ENCODE measurements at places on chromosomes 7 and 10.

- peak; percentile 88 for DNase-seq
These were observed 4.1 kb downstream of the MBLAC1 start for GRCh38 chr7:100130608-100131453.

DNA sequence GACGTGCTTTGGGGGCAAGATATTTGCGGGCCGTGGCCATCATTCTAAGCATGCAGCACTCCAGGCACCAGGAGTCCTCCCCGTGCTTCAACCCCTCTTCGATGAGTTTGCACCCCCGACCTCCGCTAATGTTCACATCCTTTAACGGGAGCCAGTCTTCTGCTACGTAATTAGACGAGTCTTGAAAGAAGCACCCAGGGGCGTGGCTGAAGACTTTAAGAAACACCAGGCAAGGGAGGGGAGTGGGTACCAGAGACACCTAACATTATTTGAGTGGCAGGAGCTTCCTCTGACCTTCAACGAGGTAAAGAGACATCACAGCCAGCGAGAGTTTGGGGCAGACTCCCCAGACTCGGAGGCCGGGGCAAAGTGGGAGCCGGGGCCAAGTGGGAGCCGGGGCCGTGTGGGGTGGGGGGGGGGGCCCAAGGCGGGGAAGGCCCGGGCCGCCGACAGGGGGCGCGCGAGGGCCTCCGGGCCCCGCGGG is 31.1 kb upstream of the TOMM7 start:
- DNase-seq = peak; percentile 8

GRCh38 chr10:15836807-15837206 is 23.5 kb downstream of the MINDY3 start:
- DNase-seq = no peak

- no peak for DNase-seq
These were observed 164.6 kb upstream of the ZMIZ1 start for GRCh38 chr10:78904196-78904595.

DNA sequence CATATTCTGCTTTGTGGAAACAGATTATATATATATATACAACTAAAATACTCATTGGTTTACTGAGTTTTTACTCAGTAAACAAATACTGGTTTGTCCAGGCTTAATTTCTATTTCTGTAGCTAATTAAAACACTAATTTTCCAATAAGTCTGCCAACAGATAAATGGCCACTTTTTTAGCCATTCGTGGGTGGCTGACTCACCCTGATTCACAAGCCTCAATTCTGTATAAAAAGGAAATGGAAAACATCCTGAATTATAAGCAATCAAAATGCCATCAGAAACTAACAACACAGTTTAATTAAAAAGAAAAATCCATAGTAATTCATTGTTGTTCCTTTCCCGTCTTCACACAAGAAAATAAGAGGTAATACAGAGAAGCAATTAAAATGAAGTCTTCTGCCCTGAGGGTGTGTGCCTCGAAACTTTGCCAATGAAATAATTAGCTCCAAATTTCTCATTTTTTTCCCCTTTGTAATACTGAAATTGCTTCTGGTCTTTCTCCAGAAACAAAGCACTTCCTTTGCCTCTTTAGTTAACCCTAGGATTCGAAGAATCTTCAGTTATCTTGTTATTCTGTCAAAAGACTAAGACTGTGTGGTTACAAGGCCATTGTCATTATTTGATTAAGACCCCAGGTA is 118.7 kb upstream of the PTN start:
- DNase-seq = no peak

DNA sequence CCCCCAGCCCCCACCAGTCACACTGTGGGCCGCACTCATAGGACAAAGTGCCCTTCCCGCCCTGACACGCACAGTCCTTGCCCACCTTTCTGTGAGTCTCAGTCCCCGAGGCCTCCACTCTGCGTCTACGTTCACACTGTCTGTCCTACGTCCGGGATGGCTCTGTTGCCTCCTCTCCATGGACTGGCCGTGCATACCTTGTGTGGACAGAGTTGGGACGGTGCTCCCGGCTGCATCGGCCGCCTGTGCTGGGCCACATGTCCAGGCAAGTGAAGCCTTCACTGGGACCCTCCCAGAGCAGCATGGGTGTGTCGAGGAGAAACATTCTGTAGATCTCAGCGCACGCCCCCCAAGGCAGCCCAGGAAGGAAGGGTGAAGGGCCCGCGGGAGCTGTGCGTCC is 239.0 kb downstream of the MGMT start:
- no peak for DNase-seq

DNA sequence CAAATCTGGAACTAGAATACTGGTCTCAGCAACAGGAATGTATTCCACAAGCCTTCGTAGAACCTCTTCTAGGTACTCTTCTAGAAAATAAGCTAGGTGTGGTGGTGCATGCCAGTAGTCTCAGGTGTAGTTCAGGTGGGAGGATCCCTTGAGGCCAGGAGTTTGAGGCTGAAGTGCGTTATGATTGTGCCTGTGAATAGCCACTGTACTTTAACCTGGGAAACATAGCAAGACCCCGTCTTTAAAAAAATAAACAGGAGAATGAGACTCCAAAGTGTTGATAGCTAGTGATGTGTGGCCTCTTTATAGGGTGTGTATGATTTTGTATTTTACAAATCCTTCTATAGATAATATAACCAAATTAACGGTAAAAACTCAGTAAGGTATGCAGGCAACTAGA is 1.5 kb upstream of the ZNF775 start:
- no peak for DNase-seq

DNA sequence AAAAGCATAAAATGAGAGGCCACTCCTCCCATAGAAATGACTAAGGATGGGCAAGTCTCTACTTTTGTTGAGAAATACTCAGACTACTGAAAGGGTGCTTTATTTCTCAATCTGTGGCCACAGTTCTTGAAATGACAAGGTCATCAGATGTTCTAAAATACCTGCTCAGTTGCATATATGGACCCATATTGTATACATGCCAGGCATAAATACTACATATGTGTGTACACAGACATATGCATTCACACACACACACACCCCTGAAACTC is 691.5 kb upstream of the SORCS1 start:
- no peak for DNase-seq

GRCh38 chr7:139683137-139683921 is 94.5 kb downstream of the HIPK2 start:
- no peak for DNase-seq

Measured in pancreas (tissue), 10 donors.